ENCODE measurements at places on chromosomes 1 and 21.

- DNase-seq: no peak
These were observed 58.6 kb downstream of the ADARB1 start for GRCh38 chr21:45132841-45133573.

DNA sequence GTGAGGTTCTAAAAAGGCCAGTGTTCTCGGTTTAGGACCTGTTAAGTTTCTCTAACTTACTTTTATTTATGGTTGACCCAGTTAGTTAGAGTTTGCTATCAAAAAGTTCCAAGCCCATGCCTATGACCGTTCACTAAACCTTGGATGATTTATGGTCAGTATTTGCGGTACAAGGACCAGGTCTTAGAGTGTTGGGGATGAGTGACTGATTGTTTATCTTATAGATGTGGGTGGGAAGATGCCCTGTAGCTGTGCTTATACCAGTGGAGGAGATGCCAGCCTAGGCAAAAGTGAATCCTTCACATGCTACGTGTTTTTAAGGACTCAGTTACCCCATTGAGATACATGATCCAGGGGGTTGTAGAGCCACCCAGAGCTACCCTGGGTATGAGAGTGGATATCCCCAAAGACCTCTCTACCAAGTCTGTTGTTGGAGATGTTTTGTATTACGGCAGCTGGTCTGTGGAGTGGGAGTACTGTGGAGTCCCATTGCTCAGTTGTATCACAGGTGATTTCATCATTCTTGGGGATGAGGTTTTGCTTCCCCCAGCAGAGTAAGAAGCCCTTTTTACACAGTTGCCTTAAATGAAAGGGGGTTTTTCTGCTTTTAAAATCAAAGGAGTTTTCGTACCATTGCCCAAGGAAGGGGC lies 2.1 kb downstream of the SLC22A15 start:
- no peak for DNase-seq

GRCh38 chr1:5901150-5901549 lies 91.1 kb downstream of the NPHP4 start:
- no peak for DNase-seq

- no peak for DNase-seq
These were observed 418.5 kb downstream of the PTPRC start for GRCh38 chr1:199057322-199057721.

DNA sequence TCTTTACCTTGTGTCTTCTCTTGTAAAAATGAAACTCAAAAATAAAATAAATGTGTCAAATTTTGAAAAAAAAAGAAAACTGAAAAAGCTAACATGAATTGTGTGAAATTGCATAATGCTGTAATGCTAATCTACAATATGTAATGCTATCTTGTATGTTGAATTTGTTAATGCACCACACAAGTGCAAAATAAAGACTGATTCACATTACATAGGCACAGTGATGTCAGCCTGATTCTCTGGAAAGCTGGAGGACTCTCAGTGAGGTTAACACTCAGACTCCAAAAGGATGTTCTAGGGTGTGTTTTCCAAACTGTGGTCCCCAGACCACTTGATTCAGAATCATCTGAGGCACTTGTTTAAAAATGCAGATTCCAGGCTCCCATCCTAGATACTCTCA lies 25.6 kb downstream of the SYT11 start:
- no peak for DNase-seq

DNA sequence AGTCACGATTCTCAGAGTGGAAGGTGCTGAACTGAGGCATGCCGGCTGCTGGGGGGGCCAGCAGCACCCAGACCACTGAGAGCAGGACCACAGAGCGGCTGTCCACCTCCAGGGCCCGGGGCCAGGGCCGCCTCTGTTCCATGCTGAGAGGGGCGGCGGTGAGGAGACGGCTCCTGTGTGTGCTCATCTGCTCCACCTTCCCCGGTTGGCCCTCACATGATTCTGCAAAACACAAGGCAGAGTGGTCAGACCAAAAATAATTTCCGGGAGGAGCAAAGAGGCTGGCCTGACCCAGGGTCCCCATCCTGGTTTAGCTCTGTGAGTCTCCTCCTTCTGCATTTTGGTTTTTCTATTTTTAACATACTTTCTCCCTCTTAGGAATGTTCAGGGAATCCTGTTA lies 26.4 kb downstream of the PLXNA2 start:
- DNase-seq: no peak
